ENCODE measurements at places on chromosomes 7 and 10.

DNA sequence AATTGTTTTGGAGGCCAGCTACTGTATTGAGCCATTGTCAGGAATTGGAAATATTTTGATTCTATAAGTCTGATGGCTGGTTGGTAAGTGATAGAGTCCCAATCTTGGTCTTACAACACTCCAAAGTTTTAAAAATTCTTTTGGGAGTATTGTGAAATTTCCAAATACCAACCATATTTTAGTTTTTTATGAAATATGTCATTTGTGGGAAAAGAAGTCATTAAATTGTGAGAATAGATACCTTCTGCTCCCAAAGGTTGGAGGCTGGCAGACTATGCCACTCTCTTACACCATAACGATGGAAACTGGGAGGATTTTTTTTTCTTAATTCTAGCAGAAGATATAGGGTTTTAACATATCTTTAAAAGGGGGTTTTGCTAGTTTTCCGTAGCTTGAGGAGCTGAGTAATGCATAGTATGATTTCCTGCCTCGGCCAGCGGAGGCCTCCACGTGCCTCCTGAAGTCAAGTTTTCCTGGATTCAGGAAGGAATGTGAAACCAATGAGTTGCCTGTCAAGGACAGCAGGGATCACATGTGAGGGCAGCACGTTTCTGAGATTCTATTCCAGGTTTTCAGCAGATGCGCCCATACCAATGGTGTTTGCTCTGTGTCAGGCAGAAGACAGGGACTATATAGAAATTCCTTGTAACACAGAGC is 92.2 kb upstream of the LAMB4 start:
- no peak for DNase-seq

DNA sequence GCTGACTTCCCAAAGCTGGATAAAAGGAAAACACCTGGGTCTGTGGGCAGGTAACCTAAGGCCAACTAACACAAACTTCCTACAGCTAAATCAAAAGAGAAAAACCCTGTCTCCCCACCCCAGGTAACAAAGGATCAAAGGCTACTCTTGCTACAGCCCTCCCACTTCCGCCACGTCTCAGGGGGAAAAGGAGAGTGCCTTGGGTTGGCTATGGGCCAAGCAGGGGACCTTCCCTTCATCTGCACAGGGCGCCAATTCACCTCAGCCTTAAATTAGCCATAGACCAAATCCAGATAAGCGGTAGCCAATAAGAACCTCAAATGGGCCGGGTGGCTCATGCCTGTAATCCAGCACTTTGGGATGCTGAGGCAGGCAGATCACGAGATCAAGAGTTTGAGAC is 69.1 kb upstream of the LANCL2 start:
- no peak for DNase-seq

DNA sequence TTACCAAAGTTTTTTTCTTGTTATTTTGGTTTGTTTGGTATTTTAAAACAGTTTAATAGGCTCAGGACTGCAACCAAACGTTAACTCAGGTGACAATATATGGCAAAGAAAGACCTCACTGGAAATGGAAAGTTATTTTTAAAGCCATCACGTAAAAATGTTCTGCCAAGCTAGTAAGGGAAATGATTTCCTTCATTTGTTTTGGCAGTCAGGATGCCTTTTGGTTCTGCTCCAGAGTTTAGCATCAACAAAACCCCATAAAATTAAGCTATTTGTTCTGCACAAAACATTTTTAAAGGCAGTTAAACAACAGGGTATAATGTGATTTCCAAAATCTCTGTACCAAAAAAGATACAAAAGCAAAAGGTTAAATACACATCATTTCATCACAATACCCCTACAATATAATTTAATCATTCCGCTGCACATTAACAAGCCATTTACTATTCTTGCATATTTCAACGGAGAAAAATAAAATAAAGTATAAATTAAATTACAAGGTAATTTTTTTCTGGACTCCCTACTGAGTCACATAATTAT is 172.4 kb downstream of the SEMA3E start:
- no peak for DNase-seq

GRCh38 chr10:124464028-124464965 is 2.7 kb downstream of the LHPP start:
- no peak for DNase-seq

GRCh38 chr10:61071580-61071979 is 127.6 kb upstream of the RHOBTB1 start:
- no peak for DNase-seq

DNA sequence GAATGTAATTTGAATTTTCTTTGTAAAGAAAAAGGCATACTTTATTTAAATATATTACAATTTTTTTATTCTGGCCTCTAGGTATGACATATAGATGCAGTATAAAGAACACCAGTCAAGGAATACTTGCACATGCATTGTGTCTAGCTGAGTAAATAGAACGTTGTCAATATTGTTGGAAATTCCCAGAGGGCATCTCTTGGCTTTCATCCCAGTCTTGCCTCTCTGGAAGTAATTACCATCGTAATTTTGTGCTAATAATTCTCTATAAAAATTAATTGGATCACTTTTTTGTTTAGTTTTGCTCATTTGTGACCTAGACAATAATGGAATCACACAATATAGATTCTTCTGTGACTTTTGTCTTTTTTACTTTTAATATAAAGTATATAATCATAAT is 1052.3 kb upstream of the CELF2 start:
- DNase-seq: no peak

- no peak for DNase-seq
Measured at GRCh38 chr7:30163231-30163894, 28.6 kb downstream of the MTURN start.

DNA sequence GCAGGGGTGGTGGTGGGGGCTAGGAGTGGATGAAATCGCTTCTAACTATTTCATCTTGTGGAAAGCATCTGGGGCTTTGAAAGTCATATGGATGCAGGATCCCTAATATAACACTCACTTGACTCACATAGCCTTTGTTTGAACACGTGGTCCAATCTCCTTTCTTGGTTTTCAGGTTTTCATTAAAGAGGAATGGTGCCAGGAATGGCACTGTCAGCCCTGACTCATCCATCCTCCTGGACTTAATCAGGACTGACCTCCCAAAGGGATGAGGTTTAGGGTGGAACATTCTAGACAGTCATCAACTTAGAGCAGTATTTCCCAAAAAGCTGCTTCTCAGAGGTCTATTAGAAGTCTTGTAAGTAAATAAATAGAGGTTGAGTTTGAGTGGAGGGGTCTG is 162.0 kb upstream of the PLXNA4 start:
- no peak for DNase-seq

- DNase-seq: no peak
Measured at GRCh38 chr10:88555190-88555908, 27.8 kb downstream of the RNLS start.

- no peak for DNase-seq
Measured at GRCh38 chr7:133869556-133869955, 257.6 kb upstream of the LRGUK start.

GRCh38 chr7:121730869-121731268 is 142.1 kb upstream of the PTPRZ1 start:
- no peak for DNase-seq

GRCh38 chr7:50141131-50141530 is 48.1 kb upstream of the ZPBP start:
- no peak for DNase-seq

- no peak for DNase-seq
Measured at GRCh38 chr10:71332466-71332865, 13.4 kb downstream of the SLC29A3 start.

DNA sequence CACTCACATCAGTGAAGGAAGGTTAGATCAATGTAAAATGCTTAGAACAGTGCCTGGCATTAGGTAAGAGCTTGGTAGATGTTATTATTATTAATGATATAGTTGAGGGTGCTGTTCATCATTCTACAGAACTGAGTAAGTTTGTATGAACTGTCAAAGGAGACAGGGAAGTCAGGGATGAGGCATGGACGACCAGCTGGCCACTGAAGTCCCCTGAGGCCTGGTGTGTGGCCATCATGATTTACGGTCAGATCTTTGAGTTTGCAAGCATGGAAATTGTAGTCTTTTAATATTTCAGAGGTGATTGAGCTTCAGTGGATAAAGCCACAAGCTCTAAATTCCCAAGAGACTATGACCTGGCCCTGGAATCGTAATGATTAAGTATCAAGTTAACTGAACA is 6.9 kb downstream of the ARMC3 start:
- no peak for DNase-seq

GRCh38 chr10:78955206-78955605 is 113.6 kb upstream of the ZMIZ1 start:
- DNase-seq: no peak

DNA sequence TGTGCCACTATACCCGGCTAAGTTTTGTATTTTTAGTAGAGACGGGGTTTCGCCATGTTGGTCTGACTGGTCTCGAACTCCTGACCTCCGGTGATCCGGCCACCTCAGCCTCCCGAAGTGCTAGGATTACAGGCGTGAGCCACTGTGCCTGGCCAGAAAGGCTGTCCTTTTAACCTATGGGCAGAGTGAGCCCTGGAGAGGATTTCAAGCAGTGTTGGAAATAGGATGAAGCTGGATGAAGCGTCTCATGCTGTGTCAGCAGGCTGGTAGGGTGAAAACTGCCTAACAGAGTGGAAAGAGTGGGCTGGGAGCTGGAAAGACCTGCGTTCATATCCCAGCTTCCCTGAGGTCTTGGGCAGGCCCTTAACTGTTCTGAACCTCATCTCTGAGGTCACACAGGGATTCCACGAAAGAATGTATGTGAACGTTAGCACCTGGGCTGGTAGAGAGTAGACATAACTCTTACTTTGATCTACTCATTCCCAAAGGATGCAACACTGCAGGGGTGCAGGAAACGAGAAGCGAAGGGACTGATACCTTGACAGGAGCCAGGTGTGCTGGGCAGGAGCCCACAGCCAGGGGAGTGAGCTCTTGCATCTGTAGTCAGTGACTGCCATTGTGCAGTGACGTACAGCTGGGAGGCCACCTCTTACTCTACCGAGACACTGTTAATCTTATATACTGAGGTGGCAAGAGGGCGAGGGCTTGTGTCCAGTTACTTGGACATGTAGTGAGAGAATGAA is 34.1 kb downstream of the WBP1L start:
- no peak for DNase-seq

DNA sequence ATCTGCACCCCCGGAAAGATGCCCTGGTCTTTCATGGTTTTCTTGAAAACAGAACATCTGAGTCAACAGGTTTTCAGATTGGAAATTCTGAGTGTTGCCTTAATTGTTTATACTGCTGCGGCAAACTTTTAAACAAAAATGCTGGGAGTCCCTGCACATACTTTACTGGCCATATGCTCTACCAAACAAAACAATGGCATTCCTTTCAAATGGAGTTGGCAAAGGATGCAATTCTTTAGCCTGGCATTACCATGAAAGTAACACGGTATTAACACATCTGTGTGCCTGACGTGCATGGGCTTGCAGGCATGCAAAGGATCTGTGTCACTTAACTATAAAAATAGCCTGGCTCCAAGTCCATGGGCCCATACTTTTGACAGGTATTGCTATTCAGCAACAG is 4.2 kb downstream of the INHBA start:
- DNase-seq: no peak

GRCh38 chr7:116100626-116101025 is 70.1 kb upstream of the TFEC start:
- DNase-seq: no peak

DNA sequence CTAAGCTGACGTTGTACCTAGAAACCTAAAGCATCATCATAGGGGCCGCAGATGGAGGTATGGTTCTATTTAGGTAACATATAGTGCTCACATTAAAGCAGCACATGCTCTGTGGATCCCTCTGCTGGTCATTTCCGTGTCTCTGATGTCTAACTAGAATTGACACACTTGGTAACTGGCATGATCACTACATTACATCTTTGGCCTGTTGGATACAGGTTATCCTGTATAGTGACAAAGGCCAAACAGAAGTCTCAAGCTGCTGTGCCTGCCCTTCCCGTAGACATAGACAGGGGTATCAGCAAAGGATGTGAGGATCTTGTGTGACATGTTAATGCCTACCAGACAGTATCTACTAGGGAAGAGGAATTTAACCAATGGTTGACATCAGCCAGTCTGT is 51.2 kb downstream of the KIF5B start:
- DNase-seq: peak; percentile 7

DNA sequence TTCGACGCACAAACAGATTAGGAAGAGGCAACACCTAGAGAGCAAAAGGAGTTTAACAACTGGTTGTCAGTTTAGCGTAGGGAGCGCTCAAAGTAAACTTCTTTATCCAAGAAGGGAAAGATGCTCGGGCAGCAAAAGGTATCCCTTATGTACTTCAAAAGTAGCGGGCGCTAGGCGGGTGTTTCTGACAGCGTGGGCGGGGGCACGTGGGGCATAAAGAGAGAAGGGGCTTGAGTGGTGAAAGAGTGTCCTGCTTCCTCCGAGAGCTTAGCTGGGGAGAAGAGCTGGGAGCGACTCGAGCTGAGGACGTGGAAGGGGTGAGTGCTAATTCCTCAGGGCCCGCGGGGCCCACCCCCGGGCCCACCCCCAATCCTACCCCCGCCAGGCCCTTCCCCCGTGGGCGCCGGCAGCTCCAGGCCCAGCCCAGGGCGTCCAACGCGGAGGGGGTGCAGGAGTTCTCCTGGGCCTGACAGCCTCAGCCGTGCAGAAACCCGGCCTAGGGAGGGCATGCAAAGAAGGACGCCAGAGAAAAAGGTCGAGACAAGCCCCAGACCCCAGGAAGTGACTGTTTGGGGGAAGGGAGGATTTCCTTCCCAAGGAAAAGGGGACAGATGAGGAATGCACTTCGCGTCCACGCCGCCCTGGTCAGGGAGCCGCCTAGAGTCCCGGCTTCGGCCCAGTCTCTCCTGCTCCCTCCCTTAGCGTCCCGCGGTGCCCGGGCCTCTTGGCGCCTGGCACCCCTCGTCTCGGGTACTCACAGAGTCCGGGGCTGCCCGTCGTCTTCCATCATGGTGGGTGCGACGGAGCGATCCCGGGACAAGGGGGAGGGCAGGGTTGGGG is 868 bp downstream of the TIAL1 start:
- DNase-seq: peak; percentile 50

GRCh38 chr10:45375716-45376231 is 1.8 kb downstream of the ALOX5 start:
- DNase-seq: no peak

- DNase-seq: no peak
Measured at GRCh38 chr7:46157404-46157803, 236.3 kb upstream of the IGFBP3 start.

DNA sequence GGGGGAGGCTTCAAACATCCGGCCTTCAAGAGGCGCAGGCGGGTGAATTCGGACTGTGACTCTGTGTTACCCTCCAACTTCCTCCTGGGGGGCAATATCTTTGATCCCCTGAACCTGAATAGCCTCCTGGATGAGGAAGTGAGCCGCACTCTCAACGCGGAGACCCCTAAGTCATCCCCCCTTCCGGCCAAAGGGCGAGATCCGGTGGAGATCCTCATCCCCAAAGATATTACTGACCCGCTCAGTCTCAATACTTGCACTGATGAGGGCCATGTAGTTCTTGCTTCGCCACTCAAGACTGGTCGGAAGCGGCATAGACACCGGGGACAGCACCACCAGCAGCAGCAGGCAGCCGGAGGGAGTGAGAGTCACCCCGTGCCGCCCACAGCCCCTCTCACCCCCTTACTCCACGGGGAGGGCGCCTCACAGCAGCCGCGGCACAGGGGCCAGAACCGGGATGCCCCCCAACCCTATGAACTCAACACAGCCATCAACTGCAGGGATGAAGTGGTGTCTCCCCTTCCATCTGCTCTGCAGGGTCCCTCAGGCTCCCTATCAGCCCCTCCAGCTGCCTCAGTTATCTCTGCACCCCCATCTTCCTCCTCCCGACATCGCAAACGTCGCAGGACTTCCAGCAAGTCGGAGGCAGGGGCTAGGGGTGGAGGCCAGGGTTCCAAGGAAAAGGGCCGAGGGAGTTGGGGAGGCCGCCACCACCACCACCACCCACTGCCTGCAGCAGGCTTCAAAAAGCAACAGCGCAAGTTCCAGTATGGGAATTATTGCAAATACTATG is 1.1 kb downstream of the MEPCE start:
- peak; percentile 26 for DNase-seq

Data from activated gamma-delta T cell treated with anti-CD3 and anti-CD28 coated beads, Interleukin-2, amount 50 U/mL, for 16 hours (primary cell).